ENCODE measurements at places on chromosomes 5 and 9.

DNA sequence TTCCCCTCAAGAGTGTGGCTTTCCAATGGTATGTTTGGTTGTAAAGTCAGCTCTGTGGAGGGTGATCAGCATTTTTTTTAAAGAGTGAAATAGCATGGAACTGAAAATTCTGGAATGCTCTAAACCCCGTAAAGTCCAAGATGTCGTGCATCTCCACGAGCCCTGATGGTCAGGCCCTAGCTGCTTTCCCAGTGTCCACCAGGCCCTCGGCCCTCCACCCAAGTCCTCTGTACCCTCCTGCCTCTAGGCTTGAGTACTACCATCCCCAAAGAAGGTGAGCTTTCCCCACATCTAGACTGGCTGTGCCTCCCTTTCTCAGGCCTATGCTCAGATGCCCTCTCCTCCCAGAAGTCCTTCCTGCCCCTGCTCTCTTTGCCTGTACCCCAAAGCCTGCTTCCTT lies 280.3 kb downstream of the GADD45G start:
- DNase-seq, result no peak

DNA sequence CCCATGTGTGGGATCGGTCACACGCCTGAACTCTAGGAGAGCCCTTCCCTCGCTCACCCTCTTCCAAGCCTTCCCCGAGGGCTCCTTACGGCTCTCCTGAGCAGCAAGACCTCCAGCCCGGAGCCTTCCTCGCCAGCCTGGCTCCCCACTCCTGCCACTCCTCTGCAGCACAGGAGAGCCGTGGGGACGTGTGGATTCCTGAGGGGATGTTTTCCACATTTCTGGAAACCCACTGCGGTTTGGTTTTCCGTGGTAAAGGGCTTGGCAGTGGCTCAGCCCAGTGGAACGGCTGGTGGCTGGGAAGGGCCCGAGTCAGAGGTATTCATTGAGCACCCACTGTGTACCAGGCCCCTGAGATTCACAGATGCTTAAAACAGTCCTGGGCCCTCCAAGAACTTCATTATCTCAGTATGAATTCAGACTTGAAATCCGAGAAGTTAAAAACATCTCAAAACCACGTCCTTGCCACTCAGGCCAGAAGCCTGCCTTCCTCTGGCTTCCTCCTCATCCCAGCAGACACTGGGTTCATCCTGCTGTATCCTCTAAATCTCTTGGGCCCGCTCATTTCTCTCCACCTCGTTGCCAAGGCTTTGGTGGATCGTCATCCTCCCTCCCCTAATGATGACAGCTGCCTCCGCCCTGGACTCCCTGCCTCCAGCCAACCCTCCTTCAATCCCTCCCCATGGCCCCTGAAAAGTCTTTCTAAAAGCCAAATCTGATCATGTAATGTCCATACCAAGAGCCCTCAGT lies 109.6 kb downstream of the FGF18 start:
- no peak for DNase-seq

GRCh38 chr9:36441966-36442365 lies 41.9 kb upstream of the RNF38 start:
- DNase-seq, result no peak

- DNase-seq, result no peak
These were observed 37.8 kb downstream of the NEURL1B start for GRCh38 chr5:172678902-172679301.

Data from stimulated activated CD4-positive, alpha-beta T cell treated with anti-CD3 and anti-CD28 coated beads, Interleukin-2, amount 100 ng/mL, for 24 hours (primary cell).